Stromal cell of bone marrow (primary cell): ENCODE measurements at places on chromosomes 6 and 20.

DNA sequence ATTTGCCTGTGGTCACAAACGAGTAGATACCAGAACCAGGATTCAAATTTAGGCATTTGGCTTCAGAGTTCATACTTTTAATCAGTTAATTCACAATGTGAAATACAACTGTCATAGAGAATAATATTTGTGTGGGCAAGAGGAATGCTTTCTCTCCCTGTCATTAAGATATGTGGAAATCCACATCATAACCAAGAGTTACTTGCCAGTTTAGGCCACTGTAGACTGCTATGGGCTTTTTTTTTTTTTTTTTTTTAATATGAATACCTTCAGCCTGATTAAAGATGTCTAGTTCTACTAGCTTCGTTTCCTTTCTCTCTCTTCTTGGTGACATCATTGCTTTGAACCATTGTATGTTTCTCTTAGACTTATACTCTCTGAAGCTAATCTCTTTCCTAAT lies 244.9 kb downstream of the ZFAND3 start:
- DNase-seq, result peak; percentile 36

- DNase-seq, result no peak
Measured at GRCh38 chr6:1423578-1423977, 34.2 kb downstream of the FOXF2 start.

DNA sequence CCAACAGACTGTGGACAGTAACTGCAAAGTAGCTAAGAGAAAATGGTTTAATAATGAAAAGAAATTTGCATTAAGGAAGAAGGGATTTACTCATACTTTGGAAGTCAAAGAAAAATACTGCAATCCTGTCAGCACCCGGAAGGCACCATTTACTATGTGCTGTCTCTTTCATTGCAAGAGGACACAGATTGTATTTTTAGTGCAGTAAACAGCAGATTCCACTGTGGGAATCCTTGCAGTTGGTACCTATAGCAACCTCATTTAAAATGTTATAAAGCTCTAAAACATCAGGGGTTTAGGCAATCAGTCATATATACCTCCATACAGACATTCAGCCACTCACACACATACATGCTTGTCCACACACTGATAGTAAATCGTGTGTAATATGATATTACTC lies 346.8 kb downstream of the PKHD1 start:
- no peak for DNase-seq

GRCh38 chr6:75210885-75211739 lies 5.3 kb upstream of the COL12A1 start:
- no peak for DNase-seq

DNA sequence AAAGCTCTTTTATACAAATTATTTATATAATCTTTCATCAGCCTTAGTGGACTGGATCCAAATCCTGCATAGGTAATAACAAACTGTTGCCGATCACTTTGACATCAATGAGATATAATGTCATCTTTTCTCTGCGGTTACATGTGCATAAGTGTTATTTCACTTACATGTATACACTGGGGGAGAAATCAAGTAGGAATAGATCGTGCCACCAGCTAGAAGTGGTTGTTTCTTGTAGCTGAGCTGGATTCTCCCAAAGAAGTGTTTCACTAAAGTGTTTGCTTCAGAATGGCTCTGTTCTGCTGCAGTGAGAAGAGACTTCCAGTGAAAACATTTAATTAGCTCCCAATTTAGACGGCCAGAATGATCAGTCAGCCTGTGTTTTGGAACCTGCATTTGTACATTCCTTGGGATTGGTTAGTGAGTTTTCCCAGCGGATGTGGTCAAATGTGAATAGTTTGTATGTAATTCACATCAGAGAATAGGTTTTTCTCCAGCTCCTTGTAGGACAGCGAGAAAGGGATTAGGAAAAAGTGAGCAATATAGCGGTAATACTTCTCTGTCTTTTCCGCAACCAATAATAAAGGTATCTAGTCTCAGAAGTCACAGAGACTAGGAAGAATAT lies 163.1 kb upstream of the CCN2 start:
- DNase-seq, result peak; percentile 75

- DNase-seq, result no peak
Measured at GRCh38 chr6:40569162-40569910, 17.8 kb downstream of the LRFN2 start.

- DNase-seq, result no peak
Measured at GRCh38 chr6:43912598-43913371, 142.8 kb downstream of the VEGFA start.

GRCh38 chr6:91634791-91635190 lies 1047.9 kb upstream of the MAP3K7 start:
- no peak for DNase-seq

DNA sequence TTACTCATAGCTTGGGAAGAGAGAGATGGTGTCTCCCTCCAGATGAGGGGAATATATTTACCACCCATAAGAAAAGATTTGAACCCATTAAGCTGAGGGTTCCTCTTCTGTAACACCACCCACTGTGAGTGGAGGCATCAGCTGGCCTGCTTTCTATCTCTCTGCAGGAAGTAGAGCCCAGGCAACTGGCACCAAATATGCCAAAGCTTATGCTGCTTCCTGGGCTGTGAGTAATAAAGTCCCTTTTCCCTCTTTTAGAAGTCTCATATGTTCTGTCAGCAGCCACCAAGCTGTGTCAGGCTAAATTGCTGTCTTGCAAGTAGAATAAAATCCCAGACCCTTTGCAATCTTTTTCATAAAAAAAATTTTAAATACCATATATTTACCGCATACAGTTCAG lies 241.4 kb downstream of the LAMA2 start:
- no peak for DNase-seq

DNA sequence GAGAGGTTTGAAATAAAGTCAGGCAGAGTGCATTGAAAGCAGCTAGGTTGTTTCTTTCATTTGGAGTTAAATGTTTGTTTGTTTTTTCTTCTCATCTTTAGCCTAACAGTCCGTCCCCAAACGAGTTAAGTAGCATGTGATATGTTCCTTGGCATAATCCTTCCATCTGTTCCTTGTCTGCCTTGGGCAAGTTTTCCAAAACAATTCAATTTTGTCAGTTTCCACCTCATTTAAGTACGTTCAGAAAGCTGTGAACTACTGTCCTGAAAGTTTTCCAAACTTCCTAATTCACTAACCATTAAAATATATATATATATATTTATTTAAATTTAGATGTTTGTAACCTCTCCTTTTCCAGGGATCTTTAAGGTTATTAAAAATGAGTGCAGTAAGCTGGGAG lies 61.8 kb upstream of the HDAC2 start:
- no peak for DNase-seq

DNA sequence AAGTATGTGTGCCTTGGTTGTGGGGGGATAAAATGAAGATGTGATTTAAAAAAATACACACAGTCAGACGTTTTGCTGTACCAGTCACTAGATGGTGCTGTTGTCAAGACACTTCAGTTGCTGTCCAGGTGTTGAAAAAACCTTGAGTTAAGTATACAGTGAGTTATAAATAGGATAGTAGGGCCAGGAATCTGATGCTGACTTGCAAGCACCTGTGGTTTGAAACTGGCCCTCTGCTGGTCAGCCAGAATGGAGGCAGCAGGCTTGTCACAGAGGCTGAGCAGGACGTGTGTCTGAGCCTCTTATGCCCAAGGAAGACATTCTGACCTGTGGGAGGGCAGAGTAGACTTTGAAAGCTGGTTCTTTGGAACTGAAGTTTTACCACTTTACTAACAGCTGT lies 27.8 kb downstream of the RNF8 start:
- DNase-seq, result no peak

DNA sequence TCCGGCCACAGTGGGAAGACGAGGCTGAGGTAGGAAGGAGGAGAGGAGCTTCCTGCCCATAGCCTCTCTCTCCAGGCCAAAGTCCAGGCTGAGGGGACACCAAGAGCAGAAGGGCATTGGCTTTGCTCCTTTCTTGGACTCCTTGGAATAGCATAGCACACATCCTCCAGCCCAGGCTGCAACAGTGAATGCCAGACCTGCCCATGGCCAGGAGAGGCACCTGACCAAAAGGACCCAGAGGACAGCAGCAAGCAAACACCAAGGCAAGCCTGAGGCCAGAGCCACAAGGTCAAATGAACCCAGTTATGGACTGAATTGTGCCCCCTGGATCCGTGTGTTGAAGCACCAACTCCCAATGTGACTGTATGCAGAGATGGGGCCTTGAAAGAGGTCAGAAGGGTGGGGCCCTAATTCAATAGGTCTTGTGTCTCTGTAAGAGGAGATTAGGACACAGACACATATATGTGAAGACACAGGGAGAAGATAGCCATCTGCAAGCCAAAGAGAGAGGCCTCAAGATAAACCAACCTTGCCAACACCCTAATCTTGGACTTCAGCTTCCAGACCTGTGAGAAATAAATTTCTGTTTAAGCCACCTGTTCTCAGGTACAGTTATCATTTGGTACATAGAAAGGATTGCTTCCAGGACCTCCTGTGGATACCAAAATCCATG lies 126.5 kb upstream of the NXT1 start:
- DNase-seq, result no peak

DNA sequence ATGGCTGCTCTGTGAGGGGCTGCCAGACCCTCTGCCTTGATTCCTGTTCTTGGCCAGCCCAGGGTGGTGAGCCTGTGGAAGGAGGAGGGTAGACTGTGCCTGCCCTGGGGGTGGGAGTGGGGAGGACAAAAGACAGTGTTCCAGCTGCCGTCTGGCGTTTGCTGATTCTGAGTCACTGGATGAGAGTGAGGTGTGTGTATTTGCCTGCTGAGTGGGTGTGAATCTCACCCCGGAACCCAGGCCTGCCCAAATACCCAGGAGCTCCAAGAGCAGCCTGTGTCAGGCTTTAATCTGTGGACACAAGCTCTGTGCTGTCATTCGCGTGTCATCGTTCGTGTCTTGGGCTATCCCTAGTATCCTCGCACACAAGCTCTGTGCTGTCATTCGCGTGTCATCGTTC lies 2.6 kb upstream of the LKAAEAR1 start:
- DNase-seq, result no peak

- DNase-seq, result no peak
Measured at GRCh38 chr6:107118976-107119375, 3.7 kb upstream of the BEND3 start.

DNA sequence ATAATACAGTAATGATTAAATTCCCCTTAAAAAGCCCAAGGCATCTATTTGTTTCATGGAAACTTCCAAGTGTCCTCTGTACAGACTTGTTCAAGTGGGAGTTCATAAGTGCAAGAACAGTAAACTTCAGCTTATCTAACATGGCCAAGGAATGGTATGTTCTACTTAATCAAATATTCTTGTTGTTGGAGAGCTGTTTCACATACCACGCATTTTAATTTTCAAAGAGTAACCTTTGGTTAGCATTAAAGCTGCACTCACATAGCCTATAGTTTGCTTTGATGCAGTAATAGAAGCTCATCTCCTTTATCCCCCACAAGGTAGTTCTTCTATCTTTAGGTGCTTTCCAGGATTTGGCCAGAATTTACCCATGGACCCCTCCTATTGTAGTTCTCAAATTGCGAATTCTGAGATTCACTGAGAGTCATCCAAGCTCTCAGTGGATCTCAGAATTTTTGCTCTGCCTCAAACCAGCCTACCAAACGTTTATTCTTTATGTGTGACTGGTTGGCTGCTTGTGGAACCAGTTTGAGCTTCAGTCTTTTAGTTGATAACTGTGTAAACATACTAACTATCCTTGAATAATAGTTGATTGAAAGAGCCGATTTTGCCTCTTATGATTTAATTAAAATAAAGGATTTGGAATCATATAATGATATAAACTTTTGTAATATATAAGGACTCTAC lies 668.0 kb upstream of the FLRT3 start:
- no peak for DNase-seq
